ENCODE measurements at places on chromosomes 4 and X. TPM values are rescaled to one million over a fixed set of nuclear protein-coding genes. Genes with fewer than 3 reads are reported as not detected.

DNA sequence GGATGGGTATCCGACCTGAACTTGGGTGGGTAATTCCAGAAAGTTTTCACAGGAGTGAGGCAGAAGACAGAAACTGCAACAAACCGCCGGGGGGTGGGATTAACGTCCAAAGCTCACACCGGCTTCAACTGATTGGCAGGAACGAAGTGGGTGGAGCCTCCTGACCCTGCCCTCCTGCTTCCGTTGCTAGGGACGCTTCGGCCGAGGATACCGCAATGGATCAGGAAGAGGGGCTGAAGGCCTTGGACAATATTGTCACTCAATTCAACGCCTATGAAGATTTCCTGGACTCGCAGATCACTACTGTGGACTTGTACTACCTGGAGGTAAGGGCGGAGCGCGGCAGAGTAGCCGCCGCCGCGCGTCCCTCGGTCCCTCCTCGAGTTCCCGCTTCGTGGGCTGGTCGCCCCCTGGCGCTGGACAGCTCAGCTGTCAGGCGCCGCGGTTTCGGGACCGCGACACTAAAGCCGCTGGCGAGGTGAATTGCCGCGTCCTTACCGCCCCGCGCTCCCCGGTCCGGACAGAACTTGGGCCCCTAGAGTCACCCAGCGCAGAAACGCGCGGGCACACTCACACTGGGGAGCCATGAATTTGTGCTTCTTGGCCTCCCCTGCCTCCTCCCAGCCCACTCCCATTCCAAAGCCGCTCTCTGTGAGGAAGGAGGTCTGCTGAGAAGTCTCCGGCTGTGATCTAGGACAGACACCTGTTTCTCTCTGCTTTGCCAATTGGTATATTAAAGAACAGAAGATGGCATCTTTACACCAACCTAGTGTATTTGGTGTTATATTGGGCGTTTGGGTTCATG, at the start of gene CFAP299:
Gene CFAP299, plus strand, starts transcription at position 177 of the 805 bp plus-strand sequence.
- DNase-seq, result peak; percentile 90

GRCh38 chr4:174749091-174749490, 80.0 kb downstream of the GLRA3 start:
- peak; percentile 89 for DNase-seq

- DNase-seq, result peak; percentile 88
Measured at GRCh38 chr4:173218411-173219125, 50.0 kb downstream of the GALNT7 start.

DNA sequence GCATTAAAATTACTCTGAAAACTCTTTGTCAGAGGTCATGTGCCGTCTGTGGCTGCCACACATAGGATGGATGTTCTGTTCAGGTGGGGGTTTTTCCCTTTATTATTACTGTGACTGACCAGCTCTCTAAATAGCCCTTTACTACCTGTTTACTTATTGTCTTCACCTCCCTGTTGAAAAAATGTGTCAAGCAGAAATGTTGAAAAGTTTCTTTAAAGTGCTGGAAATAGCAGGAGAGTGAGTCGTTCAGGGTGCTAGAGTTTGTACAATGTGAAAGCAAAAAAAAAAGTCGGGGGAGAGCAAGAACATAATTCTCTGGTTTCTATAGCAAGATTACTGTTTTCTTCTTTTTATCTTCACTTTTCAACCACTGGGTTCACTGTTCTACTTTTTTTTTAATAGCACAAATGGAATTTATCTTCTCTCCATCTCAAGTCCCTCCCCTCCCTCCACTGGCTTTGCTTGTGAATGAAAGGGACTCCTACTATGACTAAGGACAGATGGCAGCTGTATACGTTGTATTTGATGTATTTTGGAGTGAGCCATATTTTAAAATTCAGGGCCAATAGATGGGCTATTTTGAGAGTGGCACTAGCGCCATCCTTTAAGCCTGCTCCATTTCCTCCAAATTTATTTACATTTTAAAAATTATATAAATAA, 33.3 kb downstream of the ARX start:
- DNase-seq, result no peak

DNA sequence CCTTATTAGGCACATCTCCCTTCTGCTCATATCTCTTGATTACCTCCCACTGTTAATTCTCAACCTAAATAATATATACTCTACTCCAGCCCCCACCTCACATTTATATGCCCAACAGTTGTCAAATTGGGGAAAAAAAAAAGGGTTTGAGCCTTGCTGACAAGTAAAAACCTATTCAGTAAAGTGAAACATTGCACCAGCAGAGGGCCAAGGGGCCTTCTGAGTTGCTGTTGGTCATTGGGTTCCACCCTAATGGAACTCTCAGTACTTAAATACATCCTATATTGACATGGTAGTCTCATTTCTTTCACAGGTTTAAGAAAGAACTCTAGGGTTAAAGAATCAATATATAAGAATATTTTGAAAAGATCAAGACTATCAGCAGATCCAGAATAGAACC, 362.2 kb downstream of the SMARCA1 start:
- no peak for DNase-seq

The BMP2K gene
- 23.7 TPM for total RNA-seq

GRCh38 chr4:53321151-53321983, 44.5 kb downstream of the SCFD2 start:
- peak; percentile 84 for DNase-seq

Measured in H4 (cell line).